ENCODE measurements at places on chromosomes 11 and 22. TPM values are rescaled to one million over a fixed set of nuclear protein-coding genes. Genes with fewer than 3 reads are reported as not detected.
A peak's percentile ranks its signal among the peaks of the same experiment; 100 is the strongest.

The OR52I1 gene
- not detected for total RNA-seq

The OR51I1 gene
- total RNA-seq, result 1.3 TPM

The OR2AG1 gene
- under 0.01 TPM for total RNA-seq

The MS4A8 gene
- not detected for total RNA-seq

The C11orf86 gene
- not detected for total RNA-seq

The SBF1 gene
- 118 TPM for total RNA-seq

The RIC3 gene
- total RNA-seq, result 5.7 TPM

The ARHGAP8 gene
- total RNA-seq, result 0.54 TPM

The DERL3 gene
- 6.7 TPM for total RNA-seq

The OR10V1 gene
- not detected for total RNA-seq

The PLA2G3 gene
- under 0.01 TPM for total RNA-seq

The MMP12 gene
- total RNA-seq, result not detected

The CCDC15 gene
- 0.54 TPM for total RNA-seq

- DNase-seq, result no peak
Observed at GRCh38 chr22:36824655-36825054, 7.8 kb upstream of the PVALB start.

- DNase-seq, result no peak
Observed at GRCh38 chr22:47600791-47601625, 838.6 kb downstream of the TBC1D22A start.

DNA sequence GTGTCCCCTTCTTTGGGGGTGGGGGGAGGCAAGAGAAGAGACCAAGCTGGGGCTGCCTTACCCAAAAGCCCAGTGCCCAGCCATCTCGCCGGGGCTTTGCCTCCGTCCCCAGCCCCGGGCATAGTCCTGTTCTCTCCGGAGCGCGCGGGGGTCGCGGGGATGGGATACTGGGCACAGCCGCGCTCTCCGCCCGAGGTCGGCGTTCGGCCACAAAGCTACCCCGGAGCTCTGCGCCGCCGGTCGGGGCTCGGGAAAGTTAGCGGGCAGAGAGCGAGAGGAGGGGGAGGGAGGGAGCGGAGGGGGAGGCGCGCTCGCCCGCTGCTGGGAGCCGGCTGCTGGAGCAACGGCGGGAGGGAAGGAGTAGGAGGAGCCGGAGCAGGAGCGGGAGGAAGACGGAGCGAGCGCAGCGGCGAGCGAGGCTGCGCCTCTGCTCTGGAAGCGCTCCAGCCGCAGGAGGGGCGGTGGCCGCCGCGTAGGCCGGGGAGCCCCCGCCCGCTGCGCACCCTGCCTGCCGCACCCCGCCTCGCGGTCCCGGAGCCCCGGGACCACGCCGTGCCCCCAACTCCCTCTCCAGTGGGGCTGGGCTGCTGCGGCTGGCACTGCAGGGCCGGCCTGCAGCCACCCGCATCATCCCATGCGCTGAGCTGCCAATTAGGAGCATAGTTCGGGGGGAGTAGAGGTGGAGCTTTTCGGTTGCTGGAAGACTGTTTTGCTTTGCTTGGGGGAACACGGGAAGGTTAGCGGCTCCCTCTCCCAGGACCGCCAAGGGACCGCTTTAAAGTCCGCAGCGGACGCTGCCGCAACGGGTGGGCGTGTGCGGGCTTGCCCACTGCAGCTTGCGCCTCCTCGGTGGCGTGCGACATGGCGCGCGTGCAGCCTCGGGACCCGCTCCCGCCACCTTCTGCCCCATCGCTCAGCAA, at the start of gene SCN4B:
TSS of gene SCN4B (minus strand) at position 272 of the 920 bp plus-strand sequence. CDS start at position 122, 150 bp downstream.
- peak; percentile 14 for DNase-seq

DNA sequence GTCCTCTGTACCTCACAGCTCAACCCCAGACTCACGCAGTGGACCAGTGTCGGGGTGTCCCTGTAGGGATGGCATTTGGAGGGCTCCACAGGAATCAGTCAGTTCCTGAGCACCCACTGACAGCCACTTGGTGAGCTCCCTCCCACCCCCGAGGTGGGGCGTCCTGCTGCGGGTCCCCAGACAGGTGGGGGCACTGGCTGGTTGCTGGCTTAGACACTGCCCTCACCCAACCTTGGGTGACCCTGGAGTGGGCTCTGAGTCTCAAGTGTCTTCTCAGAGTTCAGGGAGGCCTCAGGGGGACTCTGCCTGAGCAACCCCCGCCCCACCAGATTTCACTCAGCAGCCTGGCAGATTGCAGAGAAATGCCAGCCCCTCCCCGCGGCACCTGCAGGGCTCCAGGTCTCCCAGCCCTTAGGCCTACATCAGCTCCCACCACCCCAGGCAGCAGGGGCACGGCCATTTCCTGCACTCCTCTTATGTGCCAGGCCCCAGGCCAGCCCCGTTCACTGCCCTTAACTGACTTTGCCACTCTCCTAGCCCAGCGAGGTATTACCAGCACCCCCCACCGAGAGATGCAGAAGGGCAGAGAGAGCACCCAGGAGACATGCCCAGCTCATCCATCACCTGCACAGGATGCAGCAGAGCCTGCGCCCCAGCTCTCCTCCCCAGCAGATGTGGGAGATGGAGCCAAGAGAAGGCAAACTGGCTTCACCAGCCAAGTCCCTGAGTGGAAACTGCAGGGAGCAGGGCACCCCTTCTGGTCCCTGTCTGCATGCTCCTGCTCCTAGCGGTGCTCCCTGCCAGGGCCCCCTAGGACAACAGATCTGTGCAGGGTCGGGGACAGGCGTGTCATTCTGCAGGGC, 2.4 kb downstream of the PRR5 start:
- DNase-seq, result no peak

- no peak for DNase-seq
Observed at GRCh38 chr22:48404801-48405447, 1422.7 kb downstream of the BRD1 start.

- no peak for DNase-seq
Observed at GRCh38 chr11:128488471-128488870, 98.9 kb downstream of the ETS1 start.

DNA sequence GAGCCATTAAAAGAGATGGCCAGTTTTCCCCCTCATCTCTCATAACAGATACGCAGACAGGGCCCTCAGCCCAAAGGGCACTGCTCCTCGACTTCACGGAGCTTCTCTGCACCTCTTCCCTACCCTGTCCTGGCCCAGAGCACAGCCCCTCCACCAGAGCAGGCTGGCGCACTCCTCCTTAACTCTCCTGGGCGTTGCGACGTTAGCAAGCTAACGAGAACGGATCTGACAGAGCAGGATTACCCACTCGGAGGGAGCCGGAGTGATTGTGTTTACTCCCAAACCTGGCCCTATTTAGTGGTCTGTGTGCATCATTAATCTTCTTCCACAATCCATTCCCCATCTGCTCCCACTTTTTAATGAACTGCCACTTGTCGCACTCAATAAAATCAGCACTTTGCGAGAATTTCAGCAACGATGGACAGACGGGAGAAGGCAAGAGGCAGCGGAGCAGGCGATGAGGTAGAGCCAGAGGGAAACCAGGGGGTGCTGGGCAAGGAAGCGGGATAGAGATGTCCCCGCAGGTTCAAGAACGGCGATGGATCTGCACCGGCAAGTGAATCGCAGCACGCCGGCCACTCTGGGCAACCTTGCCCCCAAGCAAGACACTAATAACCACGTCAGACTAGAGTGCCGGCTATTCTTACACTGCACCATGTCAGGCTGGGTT, 159.4 kb downstream of the BUD13 start:
- DNase-seq, result no peak

- peak; percentile 57 for DNase-seq
Observed at GRCh38 chr11:45031912-45032519, 81.3 kb upstream of the TP53I11 start.

DNA sequence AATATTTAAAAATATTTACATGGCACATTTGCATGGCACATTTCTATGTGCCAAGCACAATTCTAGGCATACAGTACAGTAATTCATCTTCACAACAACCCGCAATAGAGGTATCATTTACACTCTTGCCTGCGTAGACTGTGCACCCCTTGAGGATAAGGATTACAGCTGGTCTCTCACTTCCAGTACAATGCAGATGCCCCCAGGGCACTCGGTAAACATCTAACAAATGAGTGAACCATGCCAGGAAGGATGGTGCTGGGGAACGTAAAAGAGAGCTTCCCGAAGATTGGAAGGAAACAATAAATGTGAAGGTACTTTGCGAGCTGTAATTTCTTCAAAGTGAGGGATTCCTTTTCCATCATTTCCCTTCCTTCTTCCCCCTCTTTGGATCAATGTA, 1.3 kb downstream of the PRPF19 start:
- no peak for DNase-seq

GRCh38 chr11:18253233-18253632, 4.8 kb upstream of the SAA2 start:
- no peak for DNase-seq

DNA sequence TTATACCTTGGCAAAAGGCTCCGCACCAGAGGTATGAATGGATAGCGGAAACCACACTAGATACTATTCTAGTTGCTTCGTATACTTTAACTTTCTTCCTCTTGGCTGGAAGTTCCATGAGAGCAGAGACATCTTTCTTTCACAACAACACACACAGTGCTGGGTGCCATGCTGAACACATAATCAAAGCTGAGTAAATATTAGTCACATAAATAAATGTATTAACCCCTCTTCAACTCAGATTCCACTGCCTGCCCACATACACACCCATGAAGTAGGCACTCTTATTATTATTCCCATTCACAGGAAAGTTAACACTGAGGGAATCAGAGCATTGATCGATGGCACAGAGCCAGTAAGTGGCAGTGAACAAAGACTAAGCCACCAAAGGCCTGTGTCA, 35.4 kb downstream of the SPON1 start:
- no peak for DNase-seq

DNA sequence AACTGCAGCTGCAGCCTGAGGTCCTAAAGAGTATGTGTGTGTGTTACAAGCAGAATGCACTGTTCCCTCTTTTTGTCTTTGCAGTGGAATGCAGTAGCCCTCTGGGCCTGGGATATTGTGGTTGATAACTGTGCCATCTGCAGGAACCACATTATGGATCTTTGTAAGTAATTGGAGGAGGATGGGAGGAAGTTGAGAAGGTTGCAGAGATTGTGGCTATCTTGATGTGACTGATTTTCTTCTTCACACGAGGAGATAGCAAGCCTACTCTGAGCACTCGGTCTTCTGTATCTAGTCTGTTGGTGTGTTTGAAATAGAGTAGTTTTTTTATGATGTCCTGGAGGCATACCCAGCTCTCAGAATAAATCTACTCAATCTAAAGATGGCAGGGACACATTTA, 2.3 kb downstream of the RBX1 start:
- DNase-seq, result no peak

GRCh38 chr11:102680945-102681344, 24.6 kb downstream of the MMP27 start:
- no peak for DNase-seq

- no peak for DNase-seq
Observed at GRCh38 chr11:66006891-66007176, 4.5 kb downstream of the BANF1 start.

Data from hematopoietic multipotent progenitor cell (in vitro differentiated cells).